ENCODE measurements at places on chromosomes 5 and 9. TPM values are rescaled to one million over a fixed set of nuclear protein-coding genes. Genes with fewer than 3 reads are reported as not detected.

DNA sequence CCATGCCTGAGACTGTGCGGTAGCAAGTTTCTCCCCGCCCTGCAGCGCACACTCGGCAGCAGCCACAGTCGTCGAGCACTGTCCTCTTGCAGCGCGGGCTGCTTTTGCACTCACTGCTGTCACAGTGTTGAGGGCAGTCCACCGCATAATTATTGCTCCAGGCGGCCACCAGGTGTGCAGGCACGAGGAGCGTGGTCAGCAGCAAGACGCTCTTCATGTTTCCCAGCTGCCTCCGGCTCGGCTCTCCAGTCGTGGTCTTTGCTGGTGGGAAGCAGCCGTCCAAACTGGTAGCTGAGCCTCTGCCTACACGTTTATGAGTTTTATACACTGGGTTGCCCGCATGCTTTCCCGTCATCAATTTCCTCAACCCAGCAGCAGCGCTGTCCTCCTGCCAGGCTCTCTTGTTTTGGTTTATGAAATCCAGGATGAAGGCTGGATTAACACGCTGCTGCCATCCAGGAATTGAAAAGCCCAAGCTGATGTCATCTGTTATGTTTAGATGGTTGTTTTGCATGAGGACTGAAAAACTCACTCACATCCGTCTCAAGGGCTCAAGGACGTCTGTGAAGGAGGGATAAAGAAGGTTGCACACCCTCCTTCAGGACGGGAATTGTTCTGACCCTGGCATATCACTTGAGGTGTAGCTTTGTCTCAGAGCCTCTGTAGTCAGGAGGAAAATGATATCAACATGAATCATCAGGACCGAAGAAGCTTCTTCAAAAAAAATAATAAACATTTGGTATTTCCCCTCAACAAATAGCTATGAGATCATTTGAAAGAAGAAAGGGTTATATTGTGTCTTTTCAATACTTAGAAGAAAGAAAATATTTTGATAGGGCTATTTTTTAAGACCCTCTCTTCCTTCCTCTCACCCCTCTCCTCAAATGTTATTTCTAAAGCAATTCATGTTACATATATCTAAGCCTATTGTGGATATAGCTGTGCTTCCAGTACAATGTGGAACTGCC lies at the start of gene ESM1:
Gene ESM1 (minus strand): TSS at position 293 of the 968 bp plus-strand sequence. CDS start 76 bp downstream, at position 217.
- no peak for DNase-seq
- no peak within 1 kb of the TSS for H3K27ac ChIP-seq
- no peaks in the 10 kb centered on the region for H3K4me1 ChIP-seq

DNA sequence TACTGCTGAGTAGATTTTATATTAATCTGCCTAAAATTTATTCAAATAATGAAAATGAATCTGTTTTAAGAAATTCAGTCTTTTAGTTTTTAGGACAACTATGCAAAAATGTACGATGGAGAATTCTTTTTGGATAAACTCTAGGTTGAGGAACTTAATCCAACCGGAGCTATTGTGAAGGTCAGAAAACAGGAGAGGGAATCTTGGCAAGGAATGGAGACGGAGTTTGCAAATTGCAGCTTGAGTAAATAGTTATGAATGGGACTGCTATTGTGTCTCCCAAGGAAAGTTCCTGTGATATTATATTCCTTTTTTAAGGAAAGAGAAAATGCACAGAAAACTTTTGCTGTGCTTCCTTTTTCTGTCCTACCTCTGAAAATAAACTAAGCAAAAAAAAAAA lies 67.9 kb downstream of the IQGAP2 start:
- H3K4me1 ChIP-seq = no peaks in the 10 kb centered on the region
- H3K27me3 ChIP-seq = no peaks in the 10 kb centered on the region
- H3K27ac ChIP-seq = no peak overlapping the region
- H3K36me3 ChIP-seq = no peaks in the 10 kb centered on the region

DNA sequence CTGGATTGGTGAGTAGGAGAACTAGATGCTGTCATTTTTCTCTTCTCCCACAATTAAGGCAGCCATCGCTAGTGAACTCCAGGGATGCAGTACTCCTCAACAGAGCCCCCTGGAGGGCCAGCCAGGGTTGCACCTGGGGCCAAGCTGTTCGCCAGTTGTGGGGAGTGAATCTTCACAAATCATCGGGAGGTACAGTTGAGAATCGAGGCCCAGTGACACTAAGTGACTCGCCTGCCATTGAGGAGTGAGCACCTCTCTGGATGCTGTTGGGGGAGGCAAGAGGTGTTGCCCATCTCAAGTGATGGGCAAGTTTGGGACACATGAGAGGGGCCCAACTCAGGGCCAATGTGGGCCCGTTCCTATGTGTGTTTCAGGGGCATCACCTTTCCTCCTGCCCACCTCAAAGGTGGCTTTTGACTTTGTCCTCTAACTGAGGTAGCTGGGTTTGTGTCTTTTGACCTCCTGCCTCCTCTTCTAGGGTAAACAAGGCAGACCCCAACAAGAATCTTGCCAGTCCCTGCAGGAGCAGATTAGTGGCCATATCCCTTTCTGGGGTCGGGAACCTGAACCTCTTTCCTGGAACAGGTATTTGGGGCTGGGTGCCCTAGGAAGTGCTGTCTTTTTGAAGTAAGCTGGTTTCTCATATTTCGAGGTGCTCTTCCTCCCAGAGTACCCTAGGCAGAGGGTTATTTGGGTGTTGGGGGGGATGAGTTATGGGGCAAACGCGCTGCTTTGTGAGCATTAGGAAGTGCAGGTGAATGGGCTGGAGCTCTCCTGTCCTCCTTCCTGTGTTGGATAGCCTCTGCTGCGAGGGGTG lies 181.2 kb downstream of the MACROH2A1 start:
- H3K27ac ChIP-seq = no peak overlapping the region
- H3K27me3 ChIP-seq = no peaks in the 10 kb centered on the region
- peaks cover 4% of the 10 kb centered on the region for H3K4me1 ChIP-seq
- no peaks in the 10 kb centered on the region for H3K36me3 ChIP-seq
- H3K4me3 ChIP-seq = no peak overlapping the region
- peak; percentile 27 for DNase-seq

- H3K4me3 ChIP-seq = no peak overlapping the region
- H3K4me1 ChIP-seq = no peaks in the 10 kb centered on the region
- DNase-seq = peak; percentile 66
These were observed 64.9 kb upstream of the OSMR start for GRCh38 chr5:38780945-38781344.

GRCh38 chr5:120599576-120599975 lies 135.5 kb downstream of the PRR16 start:
- no peak overlapping the region for H3K27ac ChIP-seq
- no peaks in the 10 kb centered on the region for H3K36me3 ChIP-seq
- no peak for DNase-seq
- H3K27me3 ChIP-seq = no peaks in the 10 kb centered on the region

GRCh38 chr5:133841831-133842750 lies 126.3 kb downstream of the C5orf15 start:
- H3K4me1 ChIP-seq = no peaks in the 10 kb centered on the region
- H3K27me3 ChIP-seq = no peaks in the 10 kb centered on the region
- no peaks in the 10 kb centered on the region for H3K36me3 ChIP-seq
- no peak overlapping the region for H3K4me3 ChIP-seq
- DNase-seq = peak; percentile 38

DNA sequence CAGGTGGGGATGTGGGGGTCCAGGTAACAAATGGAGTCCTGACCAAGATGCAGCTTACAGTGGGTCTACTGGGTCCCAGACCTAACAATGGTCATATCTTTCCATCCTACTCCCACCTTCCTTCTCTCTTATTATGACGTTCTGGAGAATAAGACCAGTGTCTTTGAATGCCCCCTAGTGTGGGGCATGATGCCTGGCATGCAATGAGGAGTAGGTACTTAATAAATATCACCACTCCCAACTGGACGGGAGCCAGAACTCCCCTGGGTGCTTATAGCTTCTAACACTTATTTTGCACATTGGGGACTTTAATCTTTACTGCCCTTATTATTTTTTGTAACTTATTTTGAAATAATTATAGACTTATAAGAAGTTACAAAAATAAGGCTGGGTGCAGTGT lies 98.2 kb downstream of the NDFIP1 start:
- H3K27ac ChIP-seq = no peak overlapping the region
- no peaks in the 10 kb centered on the region for H3K36me3 ChIP-seq
- no peaks in the 10 kb centered on the region for H3K27me3 ChIP-seq
- DNase-seq = peak; percentile 6
- H3K4me3 ChIP-seq = no peak overlapping the region

DNA sequence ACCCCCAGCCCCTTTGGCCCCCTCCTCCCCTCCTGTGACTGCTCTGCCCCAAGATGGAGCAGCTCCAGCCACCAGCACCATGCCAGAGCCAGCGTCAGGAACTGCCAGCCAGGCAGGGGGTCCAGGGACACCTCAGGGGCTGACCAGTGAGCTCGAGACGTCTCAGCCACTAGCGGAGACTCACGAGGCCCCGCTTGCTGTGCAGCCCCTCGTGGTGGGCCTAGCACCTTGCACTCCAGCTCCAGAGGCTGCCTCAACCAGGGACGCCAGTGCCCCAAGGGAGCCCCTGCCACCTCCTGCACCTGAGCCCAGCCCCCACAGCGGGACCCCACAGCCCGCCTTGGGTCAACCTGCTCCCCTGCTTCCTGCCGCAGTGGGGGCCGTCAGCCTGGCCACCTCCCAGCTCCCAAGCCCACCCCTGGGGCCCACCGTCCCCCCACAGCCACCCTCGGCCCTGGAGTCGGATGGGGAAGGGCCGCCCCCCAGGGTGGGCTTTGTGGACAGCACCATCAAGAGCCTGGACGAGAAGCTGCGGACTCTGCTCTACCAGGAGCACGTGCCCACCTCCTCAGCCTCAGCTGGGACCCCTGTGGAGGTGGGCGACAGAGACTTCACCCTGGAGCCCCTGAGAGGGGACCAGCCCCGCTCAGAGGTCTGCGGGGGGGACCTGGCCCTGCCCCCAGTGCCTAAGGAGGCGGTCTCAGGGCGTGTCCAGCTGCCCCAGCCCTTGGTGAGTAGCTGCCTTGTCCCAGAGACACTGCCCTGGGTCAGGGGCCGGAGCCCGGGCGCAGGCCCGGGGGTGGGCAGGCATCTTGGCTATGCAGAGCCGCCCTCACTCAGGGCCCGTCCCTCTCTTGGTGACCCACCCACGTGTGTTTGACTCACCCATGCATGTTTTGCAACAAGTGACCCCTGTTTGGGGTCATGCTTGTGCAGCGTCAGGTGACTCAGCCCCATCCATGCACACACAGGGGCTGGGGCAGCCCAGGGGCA lies 105.2 kb downstream of the WNK2 start:
- no peaks in the 10 kb centered on the region for H3K27me3 ChIP-seq
- H3K36me3 ChIP-seq = no peaks in the 10 kb centered on the region
- H3K27ac ChIP-seq = no peak overlapping the region
- H3K4me3 ChIP-seq = no peak overlapping the region
- DNase-seq = no peak

DNA sequence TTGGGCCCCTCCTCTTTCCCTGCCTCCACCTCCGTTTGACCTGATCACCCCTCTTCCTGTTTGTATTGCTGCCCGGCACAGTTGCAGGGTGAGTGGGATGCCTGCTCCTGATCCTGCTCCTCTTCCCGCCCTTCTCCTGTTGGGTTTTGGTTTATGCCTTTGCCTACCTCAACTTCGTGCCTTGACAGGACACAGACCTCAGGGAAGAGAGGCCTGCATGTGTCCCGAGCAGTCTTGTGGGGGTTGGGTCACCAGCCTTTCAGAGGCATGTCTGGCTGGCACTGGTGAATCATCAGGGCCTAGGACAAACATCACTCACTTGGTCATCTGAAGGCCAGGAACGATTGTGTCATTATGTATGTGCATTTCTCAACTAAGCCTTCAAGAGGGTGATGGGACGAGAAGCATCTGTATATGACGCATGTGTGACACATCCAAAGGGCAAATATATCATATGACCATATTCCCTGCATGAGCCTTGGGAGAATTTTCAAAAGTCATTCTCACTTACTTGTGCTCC lies 56.9 kb downstream of the NPR3 start:
- H3K36me3 ChIP-seq = peaks cover 1% of the 10 kb centered on the region
- peak; percentile 64 for DNase-seq
- H3K4me3 ChIP-seq = no peak overlapping the region
- H3K27me3 ChIP-seq = no peaks in the 10 kb centered on the region
- H3K27ac ChIP-seq = no peak overlapping the region
- H3K4me1 ChIP-seq = peaks cover 13% of the 10 kb centered on the region

DNA sequence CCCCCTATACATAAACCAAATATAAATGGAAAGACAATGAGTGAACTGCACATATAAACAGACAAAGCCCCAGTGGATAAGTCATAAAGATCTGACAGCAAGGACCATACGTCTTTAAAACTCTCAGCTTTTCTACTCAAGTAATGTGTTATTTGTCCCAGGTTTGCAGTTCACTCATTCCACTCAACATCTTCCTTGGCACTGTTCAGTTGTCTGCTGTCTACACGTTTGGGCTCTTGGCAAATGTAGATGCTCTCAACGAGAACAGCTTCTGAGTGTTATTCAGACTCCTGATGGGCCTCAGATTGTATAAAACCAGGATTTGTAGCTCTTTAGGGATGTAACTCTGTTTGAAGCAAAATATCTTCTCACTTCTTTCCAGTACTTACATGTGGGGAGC lies 198.2 kb upstream of the SEMA6A start:
- H3K4me1 ChIP-seq = no peaks in the 10 kb centered on the region
- H3K36me3 ChIP-seq = no peaks in the 10 kb centered on the region
- no peak overlapping the region for H3K4me3 ChIP-seq
- no peak for DNase-seq

DNA sequence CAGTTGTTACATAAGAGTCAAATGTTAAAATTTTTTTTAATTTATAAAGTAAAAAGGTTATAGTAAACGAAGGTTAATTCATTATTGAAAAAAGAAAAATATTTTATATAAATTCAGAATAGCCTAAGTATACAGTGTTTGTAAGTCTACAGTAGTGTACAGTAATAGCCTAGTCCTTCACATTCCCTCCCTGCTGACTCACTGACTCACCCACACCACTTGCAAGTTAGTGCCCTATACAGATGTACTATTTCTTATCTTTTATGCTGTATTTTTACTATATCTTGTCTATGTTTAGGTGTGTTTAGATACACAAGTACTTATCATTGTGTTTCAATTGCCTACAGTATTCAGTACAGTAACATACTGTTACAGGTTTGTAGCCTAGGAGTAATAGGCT lies 57.6 kb downstream of the MAMDC2 start:
- no peaks in the 10 kb centered on the region for H3K4me1 ChIP-seq
- H3K27me3 ChIP-seq = no peaks in the 10 kb centered on the region
- H3K36me3 ChIP-seq = peaks cover 2% of the 10 kb centered on the region
- H3K4me3 ChIP-seq = no peak overlapping the region
- DNase-seq = no peak

DNA sequence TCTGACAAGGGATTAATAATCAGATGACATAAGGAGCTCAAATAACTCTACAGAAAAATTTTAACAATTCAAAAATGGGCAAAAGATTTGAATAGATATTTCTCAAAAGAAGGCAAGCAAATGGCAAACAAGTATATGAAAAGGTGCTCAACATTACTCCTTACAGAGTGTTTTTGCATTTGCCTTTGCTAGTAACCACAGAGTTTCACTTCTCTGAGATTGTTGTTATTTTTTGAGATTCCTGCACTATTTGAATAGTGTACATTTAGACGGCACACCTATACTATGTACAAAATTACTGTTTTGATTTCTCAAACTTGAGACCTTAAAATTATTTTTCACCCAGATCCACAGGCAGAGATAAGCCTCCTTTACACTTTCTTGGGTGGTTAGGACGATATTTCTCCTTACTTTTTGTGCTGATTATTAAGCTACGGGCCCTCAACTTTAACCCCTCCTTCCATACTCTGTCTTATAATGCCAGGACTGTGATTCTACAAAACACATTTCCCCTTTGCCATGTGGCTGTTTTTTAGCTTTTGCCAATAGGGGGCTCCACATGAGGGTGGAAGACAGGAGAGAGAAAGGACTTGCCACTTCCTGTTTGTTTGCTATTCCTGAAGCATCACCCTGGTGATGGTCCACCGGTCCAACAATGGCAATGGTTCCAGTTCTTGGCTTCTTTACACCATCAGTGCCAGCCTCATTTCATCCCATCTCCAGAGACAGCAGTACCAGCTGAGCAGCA lies 65.0 kb upstream of the DAP start:
- H3K36me3 ChIP-seq = no peaks in the 10 kb centered on the region
- DNase-seq = no peak
- H3K27ac ChIP-seq = no peak overlapping the region

GRK6 gene
- 26.8 TPM for total RNA-seq

INSYN2B gene
- total RNA-seq = 0.10 TPM

RGS7BP gene
- total RNA-seq = 27.3 TPM

Measured in aorta (tissue), 5 donors.